Caki2 (cell line): ENCODE measurements at places on chromosomes 12 and 14. TPM values are rescaled to one million over a fixed set of nuclear protein-coding genes. Genes with fewer than 3 reads are reported as not detected.

Gene YARS2
- 56.0 and 69.7 TPM in 2 replicates for total RNA-seq

Gene MYO1A
- total RNA-seq, result not detected in 2 replicates

Gene MUCL1
- total RNA-seq, result not detected in 2 replicates

Gene KRT73
- 0.51 TPM in 1 of 2 replicates, not detected in the other for total RNA-seq

Gene CCND2
- 0.03 TPM in 2 replicates for total RNA-seq

Gene RTL1
- not detected in 2 replicates for total RNA-seq

Gene SDR9C7
- not detected in 2 replicates for total RNA-seq

Gene GTF2H3
- total RNA-seq, result 26.8 and 50.9 TPM in 2 replicates

Gene CCDC197
- total RNA-seq, result not detected in 2 replicates

Gene TAS2R8
- not detected in 2 replicates for total RNA-seq
